Activated CD8-positive, alpha-beta T cell treated with anti-CD3 and anti-CD28 coated beads for 36 hours (primary cell): ENCODE measurements at places on chromosomes 6 and 20. TPM values are rescaled to one million over a fixed set of nuclear protein-coding genes. Genes with fewer than 3 reads are reported as not detected.

LTB gene
- total RNA-seq, result 375 TPM

KCNG1 gene
- 1.8 TPM for total RNA-seq

GRCh38 chr6:91167846-91168245, 581.0 kb upstream of the MAP3K7 start:
- no peaks in the 10 kb centered on the region for H3K36me3 ChIP-seq
- DNase-seq, result no peak
- no peaks in the 10 kb centered on the region for H3K4me1 ChIP-seq

- H3K27ac ChIP-seq, result peak within 1 kb of the TSS; percentile 79
- DNase-seq, result peak; percentile 76
- no peaks in the 10 kb centered on the region for H3K36me3 ChIP-seq
- H3K27me3 ChIP-seq, result peaks cover 15% of the 10 kb centered on the region
- H3K4me1 ChIP-seq, result peaks cover 8% of the 10 kb centered on the region
Observed at GRCh38 chr20:63235399-63235983, at the start of gene BIRC7. TSS of gene BIRC7 (plus strand) at chr20:63235905. CDS start at chr20:63236097, 192 bp downstream.

DNA sequence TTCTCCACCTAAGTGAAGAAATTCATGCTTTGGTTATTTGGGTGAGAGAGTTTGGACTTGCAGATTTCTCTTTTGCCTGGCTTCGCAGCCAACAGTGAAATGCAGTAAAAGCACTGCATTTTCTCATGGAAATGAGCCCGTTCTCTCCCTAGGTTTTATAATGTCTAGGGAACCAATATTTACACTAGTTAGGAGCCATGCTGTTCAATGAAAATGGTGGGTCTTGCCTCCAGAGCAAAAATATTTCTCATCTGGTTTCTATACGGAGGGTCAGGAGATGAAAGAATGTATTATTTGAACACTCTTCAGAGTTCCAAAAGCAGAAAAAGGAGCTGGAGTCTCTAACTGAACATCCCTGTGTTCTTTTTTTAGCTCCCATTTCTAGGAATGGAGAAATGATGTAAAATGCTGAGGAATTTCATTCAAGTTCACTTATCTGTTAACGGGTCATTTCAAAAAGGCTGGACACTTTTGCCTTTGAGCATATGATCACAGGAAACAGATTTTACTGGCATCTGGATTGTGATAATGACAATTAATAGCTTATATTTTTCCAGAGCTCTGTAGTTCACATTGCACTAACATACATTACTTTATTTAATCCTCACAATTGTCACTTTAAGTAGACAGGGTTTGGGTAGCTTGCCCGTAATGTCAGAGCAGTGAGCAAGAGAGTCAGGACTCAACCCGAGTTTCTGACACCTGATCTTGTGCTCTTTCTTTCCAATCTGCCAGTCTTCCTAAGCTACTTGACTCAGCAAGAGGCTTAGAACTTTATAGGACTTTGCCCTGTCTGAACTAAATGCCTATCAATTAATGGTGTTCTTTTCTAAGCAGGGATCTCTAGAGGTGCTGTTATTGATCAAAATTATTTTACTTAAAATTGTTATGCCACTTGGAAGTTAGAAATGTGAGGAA, 78.0 kb downstream of the PPP1R14C start:
- H3K27ac ChIP-seq, result no peak overlapping the region
- no peak for DNase-seq
- H3K4me1 ChIP-seq, result no peaks in the 10 kb centered on the region
- peaks cover 3% of the 10 kb centered on the region for H3K27me3 ChIP-seq
- H3K36me3 ChIP-seq, result no peaks in the 10 kb centered on the region

- H3K4me3 ChIP-seq, result no peak overlapping the region
- H3K27me3 ChIP-seq, result peaks cover 7% of the 10 kb centered on the region
- H3K4me1 ChIP-seq, result no peaks in the 10 kb centered on the region
- no peaks in the 10 kb centered on the region for H3K36me3 ChIP-seq
Observed at GRCh38 chr6:17865798-17866725, 121.4 kb downstream of the KIF13A start.

DNA sequence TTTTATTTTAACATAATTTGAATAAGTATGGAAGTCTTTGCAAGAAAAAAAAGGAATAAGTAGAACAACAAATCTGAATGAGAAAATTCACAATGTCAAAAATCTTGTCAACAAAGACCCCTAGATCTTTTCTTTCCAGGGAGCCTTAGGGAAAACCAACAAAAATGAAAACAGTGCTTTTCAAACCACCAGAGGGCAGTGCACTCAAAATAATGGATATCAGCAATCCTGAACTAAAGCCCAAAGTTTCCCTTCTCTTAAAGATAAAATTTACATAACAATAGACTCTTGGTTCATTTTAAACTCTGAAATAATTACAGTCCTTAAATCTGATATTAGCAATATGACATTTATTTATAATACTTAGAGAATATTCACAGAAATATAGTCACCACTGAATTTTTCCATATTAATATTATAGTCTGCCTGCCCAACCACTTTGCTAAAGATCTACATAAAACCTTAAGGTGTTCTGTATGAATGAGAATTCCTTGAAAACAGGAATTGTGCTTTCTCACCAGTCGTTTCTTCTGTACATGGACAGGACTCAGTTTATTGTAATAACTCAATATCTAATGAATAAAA, 105.3 kb upstream of the BMP5 start:
- H3K4me1 ChIP-seq, result no peaks in the 10 kb centered on the region
- no peak overlapping the region for H3K27ac ChIP-seq
- H3K27me3 ChIP-seq, result no peaks in the 10 kb centered on the region

GRCh38 chr20:31573555-31574321, 31.4 kb upstream of the ID1 start:
- H3K4me1 ChIP-seq, result peaks cover 35% of the 10 kb centered on the region
- DNase-seq, result no peak

VSTM2L gene
- total RNA-seq, result not detected

KHDRBS2 gene
- not detected for total RNA-seq

DNA sequence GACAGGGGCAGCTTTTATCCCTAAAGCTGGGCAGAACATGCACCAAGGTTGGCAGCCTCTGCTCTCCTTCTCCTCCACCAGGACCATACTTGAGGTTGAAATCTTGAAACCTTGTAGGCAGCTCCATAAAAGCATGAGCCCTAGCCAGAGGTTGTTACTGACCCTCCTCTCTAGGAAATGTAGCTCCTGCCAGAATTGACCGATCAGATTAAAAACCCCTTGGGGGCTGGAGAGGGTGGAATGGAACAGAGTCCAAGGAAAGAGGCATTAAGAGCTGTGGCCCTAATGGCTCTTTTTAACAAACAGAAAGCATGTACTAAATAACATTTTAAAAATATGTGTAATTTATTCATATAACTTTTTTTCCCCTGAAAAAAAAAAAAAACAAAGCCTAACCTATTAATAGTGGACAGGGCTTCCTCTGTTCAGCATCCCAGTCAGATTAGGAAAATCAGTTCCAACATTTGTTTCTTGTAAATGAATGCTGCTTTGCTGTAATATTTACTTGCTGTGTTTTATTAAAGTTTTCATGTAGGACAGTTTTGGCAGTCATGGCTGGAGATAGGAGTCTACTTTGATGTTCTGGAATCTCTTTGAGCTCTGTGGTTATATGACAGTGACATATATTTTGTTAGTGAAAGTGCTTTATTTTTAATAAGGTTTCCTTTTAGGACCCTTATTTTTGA, 41.3 kb downstream of the MTHFD1L start:
- H3K4me1 ChIP-seq, result no peaks in the 10 kb centered on the region
- no peak overlapping the region for H3K27ac ChIP-seq
- H3K36me3 ChIP-seq, result peaks cover 65% of the 10 kb centered on the region
- no peak for DNase-seq
- H3K27me3 ChIP-seq, result no peaks in the 10 kb centered on the region

CRIP3 gene
- total RNA-seq, result 2.2 TPM

DACT2 gene
- not detected for total RNA-seq

DNA sequence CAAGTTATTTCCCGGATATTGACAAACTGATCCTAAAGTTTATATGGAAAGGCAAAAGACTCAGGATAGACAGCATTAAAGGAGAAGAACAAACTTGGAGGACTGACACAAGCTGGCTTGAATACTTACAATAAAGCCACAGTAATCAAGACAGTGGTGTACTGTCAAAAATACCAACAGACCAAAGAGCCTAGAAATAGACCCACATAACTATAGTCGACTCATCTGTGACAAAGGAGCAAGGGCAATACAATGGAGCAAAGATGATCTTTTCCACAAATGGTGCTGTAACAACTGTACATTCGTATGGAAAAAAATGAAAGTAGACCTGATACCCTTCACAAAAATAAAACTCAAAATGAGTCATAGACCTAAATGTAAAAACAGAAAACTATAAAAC, 46.0 kb downstream of the ABHD12 start:
- H3K4me1 ChIP-seq, result peaks cover 27% of the 10 kb centered on the region
- DNase-seq, result no peak
- H3K27me3 ChIP-seq, result no peaks in the 10 kb centered on the region
- H3K27ac ChIP-seq, result no peak overlapping the region
